Hematopoietic multipotent progenitor cell treated with erythropoietin and hydrocortisone succinate and interleukin-3 and kit ligand, for 17 days (in vitro differentiated cells): ENCODE measurements at places on chromosomes 16 and 17.

DNA sequence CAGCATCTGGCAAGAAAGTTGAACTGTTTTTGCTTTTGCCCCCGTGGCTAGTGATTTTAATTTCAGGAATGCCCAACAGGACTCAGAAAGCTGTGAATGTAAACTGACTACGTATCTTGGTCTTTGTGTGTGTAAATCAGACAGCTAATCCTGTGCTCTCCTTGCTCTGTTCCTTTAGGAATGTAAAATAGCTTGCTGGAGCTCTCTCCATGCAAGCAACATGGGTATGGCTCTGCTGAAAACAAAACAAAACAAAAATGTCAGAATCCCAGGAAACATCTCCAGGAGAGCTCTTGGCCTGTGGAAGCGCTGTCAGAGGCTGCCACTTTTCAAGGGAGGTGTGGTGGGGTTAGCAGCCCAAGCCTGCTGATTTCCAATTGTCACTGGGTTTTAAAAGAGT is 161.8 kb upstream of the NOG start:
- DNase-seq, result no peak

- no peak for DNase-seq
These were observed 6.7 kb downstream of the CLEC16A start for GRCh38 chr16:10951026-10951425.

- no peak for DNase-seq
These were observed 7.2 kb upstream of the AGRP start for GRCh38 chr16:67490335-67491096.

- DNase-seq, result no peak
These were observed 93.2 kb downstream of the C17orf67 start for GRCh38 chr17:56740481-56740880.

GRCh38 chr17:26765860-26766709 is 527.8 kb upstream of the WSB1 start:
- DNase-seq, result no peak

- no peak for DNase-seq
These were observed 115.3 kb downstream of the NPIPB5 start for GRCh38 chr16:22625967-22626366.

DNA sequence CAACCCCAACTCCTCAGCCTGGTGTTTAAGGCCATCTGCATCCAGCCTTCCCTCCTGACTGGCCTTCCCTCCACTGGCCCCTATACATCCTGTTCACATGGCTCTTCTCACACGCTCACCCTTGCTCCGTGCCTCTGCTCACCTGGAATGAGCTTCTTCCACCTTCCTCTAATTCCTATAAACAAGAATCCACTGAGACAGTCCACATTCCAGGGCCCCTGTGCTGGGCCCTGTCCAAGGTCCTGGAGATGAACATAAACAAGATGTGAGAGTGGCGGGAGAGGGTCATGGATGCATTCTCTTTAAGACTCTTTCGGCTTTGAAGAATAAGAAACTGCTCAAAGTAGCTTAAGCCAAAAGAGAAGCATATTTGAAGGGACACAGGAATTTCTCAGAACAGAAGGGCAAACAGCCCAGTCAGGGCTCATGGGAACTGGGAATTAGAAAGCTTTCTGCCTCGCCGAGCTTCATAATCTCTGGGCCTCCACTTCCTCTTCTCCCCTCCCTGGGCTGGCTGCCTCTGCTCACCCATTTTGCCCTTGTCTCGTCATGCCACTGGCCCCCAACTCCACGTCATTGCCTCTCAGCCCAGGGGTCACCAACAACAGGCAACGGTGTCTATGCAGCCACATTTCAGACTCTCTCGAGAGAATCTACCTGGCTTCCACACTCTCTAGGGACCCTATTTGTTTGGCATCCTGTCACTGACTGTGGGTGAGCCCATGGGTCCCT is 13.5 kb downstream of the SPPL2C start:
- no peak for DNase-seq

DNA sequence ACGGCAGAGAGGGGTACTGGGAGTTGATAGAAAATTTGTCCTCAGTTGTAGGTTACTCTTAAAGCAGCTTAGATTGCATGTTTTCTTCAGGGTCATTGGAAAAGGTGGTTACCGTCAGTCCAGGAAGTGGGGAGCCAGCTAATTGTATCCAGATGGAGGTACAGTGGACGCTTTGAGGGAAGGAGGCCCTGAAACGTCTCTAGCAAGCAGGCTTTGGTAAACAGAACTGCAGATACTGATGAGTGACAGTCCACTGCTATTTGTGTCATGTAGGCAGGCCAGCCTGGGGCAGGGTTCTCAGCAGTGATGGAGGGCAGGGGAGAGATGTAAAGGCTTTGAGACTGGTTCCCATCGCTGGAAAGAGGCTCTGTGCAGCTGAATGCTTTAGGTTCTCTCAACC is 30.2 kb upstream of the ST6GALNAC1 start:
- no peak for DNase-seq

DNA sequence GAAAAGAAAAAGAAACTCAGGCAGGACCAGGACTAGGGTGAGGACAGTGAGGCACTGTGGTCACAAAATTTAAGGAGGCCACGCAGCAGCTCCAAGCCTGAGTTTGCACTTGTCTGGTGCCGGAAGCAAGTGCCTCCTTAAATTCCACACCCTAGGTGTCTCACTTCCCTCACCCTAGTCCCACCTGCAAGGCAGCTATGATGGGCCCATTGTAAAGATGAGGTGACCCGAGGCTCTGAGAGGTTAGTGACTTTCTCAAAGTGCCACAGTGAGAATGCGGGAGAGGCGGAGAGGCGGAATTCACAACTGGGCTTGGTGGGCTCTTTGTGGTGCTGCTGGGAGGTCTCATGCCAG is 21.5 kb upstream of the EEF2K start:
- no peak for DNase-seq

DNA sequence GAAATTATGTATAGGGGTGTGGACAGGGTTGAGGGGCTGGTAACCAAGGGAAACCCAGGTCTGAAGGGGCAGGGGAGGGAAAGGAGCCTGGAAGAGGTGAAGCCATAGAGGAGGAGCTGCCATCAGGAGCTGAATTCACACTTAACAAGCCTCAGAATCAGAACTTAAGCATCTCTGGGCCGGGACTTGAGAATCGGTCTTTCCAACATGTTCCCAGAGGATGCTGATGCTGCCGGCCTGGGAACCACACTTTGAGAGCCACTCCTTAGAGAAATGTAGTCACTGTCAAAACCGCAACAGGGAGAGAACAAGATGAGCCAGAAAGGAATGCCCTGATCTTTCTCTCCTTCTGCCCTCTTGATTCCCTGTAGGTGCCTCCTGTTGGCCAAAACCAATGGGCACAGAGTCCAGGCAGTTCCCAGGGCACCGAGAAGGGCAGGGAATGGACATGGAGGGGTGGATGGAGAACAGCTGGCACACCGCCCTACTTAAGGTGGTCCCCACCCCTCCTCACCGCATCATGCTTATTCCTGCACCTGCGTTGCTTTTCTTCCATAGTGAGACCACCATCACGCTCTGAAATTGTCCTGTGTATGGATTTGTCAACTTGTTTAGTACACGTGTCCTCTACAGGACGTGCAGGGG is 88.5 kb downstream of the GSG1L start:
- DNase-seq, result no peak

DNA sequence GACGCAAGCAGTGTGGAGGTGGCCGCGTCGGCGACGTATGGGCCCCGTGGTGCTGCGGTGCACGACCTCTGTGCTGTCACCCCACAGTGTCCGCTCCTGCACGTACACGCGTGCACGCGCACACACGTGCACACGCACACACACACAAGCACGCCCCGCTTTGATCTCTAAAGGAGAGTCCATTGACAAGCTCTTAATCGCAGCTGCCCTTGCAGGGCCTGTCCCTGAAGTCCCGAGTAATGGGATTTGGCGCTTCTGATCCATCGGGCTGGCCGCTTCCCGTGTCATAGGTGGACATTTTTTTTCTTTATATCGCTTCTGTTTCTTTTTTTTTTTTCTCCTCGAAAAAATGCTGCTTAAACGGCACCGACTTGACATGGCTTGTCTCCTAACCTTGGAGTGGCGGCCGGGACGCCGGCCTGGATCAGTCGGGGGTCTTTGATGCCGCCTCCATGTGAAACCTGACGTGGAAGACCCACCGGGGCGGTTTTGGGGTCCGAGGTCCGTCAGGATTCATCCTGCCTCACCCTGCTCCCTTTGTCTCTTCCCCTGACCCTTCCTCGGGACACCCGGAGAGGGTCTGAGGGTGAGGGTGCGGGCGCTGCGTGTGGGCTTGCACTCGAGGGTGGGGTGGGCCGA is 8.3 kb upstream of the AXIN1 start:
- DNase-seq, result no peak

- no peak for DNase-seq
These were observed 1.8 kb downstream of the CNTNAP4 start for GRCh38 chr16:76278980-76279379.

DNA sequence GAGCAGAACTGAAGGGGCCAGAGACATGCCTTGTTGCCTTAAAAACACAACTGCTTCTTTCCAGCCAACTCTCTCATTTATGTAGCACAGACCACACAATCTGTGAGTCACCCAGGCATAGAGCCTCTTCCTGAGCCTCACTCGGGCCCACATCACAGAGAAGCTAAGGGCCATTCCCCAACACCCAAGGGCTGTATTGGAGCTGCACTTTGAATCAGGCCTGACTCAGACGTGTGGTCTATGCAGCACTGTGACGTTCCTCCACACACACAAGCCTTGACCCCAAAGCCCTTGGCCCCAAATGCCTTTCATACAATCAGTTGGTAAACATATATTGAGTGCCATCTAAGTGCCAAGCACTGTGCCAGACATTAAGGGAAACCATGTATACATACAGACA is 308.9 kb upstream of the DYNLRB2 start:
- DNase-seq, result no peak

GRCh38 chr17:21301593-21302550 is 17.4 kb downstream of the MAP2K3 start:
- no peak for DNase-seq

DNA sequence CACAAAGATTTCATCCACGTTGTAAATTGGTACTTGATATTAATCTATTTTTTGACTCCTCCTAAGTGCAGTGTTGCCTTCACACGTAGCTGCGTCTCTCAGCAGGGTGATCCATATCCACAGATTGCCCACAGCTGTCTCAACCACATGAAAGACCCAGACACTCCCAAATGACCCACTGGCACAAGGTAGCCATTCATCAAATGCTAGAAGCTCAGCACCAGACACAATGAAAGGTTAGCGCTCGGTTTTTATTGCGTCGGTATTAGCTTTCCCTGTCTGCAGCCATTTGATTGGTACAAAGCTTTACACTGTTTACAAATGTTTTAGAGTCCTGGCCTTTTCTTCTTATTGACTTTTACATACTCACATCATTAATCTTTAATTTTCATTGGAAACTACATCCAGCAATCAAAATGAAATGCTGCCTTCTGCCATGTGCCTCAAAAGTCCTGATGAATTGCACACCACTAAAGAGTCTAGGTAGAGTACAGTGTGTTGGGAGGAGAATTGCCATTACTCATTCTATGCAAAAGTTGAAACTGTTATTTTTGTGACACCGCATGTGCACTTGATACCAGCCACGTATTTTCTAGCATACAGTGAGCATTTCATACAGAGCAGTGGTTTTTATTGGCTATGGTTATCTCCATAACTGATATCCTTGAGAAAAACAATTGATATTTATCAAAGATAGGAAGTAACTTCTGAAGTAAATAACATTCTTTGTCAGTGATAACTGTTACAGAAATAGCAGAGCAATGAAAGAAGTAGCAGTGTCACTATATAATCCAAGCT is 127.3 kb upstream of the NUDT7 start:
- no peak for DNase-seq

- no peak for DNase-seq
These were observed 158.4 kb upstream of the ZKSCAN2 start for GRCh38 chr16:25416002-25416401.

- DNase-seq, result no peak
These were observed 133.7 kb upstream of the HS3ST3A1 start for GRCh38 chr17:13735444-13735843.

GRCh38 chr16:82701442-82701955 is 74.7 kb downstream of the CDH13 start:
- DNase-seq, result no peak

DNA sequence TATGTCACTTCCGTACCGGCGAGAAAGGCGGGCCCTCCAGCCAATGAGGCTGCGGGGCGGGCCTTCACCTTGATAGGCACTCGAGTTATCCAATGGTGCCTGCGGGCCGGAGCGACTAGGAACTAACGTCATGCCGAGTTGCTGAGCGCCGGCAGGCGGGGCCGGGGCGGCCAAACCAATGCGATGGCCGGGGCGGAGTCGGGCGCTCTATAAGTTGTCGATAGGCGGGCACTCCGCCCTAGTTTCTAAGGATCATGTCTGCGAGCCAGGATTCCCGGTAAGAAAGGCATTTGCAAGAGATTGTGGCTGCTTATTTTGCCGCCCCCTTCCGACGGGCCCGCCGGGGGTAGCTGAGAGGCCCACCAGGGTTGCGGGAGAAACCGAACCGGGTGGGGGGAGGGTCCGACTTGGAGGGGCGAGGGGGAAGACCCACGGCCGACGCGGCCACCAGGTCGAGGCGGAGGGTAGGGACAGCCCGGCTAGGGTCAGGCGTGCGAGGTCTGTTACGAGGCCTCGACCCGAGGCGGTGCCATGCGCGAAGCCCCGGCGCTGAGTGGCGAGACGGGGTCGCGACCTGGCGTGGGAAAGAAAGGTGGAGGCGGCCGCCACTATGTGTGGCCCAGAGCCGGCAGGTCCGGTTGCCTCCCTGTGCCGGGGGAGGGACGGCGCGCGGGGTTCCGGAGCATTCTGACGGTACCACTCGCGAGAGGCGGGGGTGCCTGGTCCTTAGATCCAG is 6.7 kb upstream of the CD68 start:
- peak; percentile 100 for DNase-seq

DNA sequence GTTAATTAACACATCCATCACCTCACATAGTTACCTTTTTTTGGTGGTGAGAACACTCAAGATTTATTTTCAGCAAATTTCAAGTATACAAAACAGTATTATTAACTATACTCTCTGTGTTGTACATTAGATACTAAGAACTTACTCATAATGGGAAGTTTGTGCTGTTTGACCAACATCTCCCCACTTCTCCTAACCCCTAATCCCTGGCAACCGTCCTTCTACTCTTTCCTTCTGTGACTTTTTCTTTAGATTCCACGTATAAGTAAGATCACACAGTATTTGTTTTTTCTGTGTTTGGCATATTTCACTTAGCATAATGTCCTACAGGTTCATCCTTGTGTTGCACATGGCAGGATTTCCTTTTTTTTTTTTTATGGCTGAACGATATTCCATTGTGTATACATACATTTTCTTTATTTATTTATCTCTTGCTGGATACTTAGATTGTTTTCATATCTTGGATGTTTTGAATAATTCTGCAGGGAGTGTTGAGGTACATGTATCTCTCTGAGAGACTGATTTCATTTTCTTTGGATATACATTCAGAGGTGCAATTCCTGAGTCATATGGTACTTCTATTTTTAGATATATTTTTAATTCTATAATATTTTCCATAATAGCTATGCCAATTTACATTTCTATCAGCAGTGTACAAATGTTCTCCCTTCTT is 19.0 kb downstream of the PPM1D start:
- DNase-seq, result no peak

DNA sequence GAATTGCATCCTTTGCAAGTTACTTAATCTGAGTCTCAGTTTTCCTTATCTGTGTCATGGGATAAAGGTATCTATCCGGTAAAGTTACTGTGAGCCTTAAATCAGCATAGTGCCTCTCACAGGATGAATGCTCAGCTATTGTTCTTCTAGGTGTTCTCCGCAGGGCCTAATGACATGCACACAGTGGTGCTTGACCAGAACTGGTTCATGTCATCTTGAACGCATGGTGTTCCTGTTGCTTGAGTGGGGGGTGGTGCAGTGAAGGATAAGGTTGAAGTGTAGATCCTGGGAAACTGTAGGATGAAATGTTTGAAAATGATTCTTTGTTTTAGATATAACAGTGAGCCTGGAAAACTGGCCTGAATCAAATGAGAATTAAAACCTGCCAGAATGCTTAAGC is 4.0 kb downstream of the KRT40 start:
- no peak for DNase-seq

- no peak for DNase-seq
These were observed 774.5 kb upstream of the RBFOX1 start for GRCh38 chr16:6558126-6558525.
